ENCODE measurements at places on chromosomes 5 and 9.

- DNase-seq, result no peak
Observed at GRCh38 chr5:38923661-38924451, 78.0 kb downstream of the OSMR start.

DNA sequence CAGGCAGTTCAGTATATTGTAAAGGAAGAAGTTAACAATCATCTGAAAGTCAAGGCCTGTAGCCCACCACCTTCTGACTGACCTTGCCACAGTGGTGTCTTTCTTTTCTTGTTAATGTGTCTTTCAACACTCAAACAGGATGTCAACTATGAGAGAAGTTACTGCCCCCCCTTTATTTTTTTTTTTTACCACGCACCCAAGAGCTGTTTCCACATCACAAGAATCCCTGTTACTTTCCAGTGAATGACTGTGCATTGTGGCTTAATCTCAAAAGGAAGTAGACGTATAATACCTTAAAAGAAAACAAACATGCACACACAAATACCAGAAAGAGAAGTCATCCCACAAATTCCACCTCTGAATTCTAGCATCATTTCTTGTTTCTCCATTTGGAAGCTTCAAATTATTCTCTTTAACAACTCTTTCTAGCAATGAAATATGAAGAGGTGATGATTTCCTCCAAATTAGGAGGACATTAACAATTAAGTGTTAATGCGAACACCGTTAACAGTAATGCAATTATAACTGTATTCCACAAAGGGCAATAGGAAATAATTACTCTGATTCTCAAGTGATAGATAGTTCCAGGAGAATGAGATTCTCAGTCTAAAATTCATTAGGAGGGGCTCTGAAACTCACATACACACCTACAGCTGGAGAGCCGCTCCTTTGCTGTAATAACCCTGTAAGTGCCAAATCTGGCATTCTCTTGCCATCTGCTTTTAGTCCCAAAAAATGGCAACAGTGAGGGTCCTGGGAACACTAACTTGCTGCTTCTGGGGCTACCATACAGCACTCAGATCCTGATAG lies 201.0 kb downstream of the EFNA5 start:
- DNase-seq, result no peak

- DNase-seq, result no peak
Observed at GRCh38 chr5:152462021-152462721, 57.1 kb upstream of the NMUR2 start.

DNA sequence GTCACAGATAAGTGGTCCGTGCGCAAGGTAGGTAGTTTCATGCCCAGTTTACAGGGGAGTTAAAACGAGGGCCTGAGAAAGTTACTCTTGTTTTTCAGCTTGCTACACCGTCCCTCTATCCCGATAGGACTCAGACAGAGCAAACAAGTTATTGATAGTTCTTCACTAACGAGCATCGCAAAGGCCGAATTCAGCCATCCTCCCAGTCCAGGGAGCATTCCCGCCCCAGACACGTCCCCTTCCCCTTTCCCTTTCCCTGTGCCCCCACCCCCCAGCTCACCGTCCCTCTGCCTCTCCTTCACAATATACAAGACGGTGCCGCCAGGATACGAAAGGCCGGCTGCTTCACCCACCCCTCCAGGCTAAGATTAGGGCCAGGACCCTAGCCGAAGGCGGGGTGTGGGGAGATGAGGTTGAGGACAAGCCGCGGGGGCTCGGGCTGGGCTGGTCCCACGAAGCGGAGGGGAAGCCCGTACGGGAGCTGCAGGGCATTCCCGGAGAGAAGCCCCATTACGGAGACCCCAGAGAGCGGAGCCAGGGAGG lies 599 bp downstream of the KIAA1191 start:
- DNase-seq, result no peak

DNA sequence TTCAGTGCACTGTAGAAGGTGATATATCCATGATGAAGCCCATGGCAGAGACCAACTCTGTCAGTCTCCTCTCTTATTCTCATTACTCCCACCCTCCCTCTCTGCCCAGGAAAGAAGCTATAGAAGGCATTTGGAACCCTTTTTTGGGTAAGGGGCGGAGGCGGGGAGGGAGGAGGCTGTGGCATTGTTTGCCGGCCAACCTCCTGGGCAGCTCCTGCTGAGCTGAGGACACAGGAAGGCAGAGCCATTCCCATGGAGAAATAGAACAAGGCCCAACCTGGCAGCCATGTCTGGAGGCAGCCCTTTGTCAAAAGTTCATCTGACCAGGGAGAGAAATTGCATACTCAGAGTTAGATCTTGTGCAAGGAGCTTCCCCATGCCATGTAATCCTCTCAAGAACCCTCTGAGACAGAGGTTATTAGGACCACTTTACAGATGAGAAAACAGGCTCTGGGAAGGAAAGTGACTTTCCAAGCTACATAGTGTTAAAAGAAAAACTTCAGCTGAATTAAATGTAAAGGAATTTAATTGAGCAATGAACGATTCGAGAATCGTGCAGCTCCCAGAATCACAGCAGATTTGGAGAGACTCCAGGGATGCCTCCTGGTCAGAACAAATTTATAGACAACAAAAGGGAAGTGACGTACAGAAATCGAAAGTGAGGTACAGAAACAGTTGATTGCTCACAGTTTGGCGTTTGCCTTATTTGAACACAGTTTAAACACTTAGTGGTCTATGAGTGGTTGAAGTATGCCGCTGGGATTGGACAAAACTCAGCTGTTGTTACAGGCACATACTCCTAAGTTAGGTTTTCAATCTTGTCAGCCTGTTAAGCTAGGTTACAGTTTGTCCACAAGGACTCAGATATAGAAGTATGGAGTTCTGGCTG lies 158.6 kb downstream of the MELK start:
- no peak for DNase-seq

DNA sequence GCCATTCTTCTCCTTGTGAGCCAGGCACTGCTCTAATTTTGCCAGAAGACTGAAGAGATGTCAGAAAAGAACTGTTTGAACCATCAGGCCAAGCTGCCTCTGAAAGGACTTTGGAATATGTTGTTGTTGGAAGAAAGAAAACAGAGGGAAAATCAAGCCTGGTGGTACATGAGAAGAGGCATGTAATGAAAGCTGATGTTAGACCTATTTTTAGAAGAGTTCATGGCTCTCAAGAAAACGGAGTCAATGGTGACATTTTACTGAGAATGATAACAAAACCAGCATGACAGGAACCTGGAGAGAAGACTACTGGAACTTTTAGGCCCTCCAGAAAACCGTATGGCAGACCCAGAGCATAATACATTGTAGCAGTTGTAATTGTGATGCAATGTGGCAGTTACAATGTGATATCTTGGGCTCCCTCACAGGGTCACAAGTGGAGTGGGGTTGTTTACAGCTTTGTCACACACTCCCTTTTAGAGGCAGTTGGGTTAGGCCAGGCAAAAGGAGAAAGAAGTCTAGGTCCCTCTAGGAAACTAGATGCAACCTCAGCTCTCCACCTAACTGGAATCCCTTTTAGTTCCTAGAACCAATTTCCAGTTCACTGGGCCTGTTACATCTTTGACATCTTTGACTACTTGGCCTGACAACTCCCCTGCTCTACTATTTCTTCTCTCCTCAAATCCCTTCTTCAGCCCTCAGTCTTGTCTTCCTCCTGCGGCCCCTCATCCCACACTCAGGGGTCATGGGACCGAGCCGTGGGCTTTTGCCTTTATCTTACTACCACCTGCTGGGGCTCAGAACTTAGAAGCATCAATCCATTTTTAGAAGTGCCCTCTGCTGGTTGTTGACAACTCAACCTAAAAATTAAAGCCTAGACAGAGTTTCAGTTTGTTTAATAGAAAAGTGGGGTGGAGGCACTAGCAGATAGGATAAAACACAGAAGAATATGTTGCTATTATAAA lies 61.2 kb upstream of the JAK2 start:
- no peak for DNase-seq

GRCh38 chr9:89993678-89994630 lies 389.1 kb downstream of the GADD45G start:
- no peak for DNase-seq

DNA sequence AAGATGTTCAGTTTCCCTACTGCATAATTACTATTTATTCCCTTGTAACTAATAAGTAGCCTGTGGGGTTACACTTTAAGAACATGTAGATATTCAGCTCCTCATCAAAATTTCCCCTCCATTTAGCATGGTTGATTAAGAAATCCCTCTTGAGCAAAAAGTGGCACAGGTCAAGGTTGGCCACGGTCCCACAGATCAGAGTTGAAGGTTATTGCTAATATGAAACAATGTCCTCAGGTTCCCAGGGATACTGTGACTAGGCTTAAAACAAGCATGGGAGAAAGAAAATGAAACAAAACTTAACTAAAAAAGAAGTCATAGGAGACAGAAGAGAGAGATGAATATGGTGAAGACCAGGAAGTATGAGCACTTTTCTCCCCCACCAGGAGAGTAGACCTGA lies 64.2 kb downstream of the RFK start:
- DNase-seq, result no peak

GRCh38 chr5:178287791-178288105 lies 55.1 kb upstream of the PHYKPL start:
- no peak for DNase-seq

DNA sequence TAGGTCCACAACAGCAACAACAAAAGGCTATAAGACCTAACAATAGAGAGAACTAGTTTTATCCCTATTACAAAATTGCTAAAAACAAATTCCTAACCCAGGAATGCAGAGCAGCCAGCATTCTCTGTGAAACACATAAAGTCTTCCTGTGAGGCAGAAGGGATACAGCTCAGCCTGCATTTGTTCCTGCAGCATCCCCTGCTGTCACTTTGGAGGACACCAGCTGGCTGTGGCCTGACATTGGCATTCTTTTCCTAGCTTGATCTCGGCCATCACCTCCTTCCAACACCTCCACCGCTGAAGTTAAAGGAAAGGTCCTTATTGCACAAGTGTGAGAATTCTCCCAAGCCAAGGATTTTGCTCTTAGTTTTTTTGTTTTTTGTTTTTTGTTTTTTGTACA lies 186.1 kb downstream of the SNCAIP start:
- DNase-seq, result no peak

- DNase-seq, result no peak
Observed at GRCh38 chr5:55350754-55351153, 43.0 kb downstream of the MTREX start.
